Fibroblast of the aortic adventitia (primary cell): ENCODE measurements at places on chromosomes 12 and 14. TPM values are rescaled to one million over a fixed set of nuclear protein-coding genes. Genes with fewer than 3 reads are reported as not detected.

The CLEC2A gene
- not detected in 2 replicates for total RNA-seq

DNA sequence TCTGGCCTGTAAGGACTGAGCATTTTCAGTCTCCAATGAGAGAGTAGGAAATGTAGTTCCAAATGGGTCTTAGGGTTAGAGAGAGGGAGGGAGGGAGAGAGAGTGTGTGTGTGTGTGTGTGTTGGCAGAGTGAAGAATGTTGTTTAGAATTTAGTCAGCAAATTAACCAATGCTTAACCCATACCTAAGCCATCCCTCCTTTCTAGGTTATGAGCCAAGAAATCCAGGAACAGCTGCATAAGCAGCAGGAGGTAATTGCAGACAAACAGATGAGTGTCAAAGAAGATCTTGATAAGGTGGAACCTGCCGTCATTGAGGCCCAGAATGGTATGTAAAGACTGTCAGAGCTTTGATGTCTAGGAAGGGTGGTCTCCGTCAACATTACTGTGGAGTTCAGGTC, 56.9 kb downstream of the HSP90AA1 start:
- DNase-seq: peak; percentile 37

- no peak for DNase-seq
Observed at GRCh38 chr12:113525066-113525465, 53.4 kb upstream of the LHX5 start.

The CLBA1 gene
- total RNA-seq: 2.8 and 8.0 TPM in 2 replicates

The BDKRB1 gene
- total RNA-seq: 6.9 TPM in 1 of 2 replicates, not detected in the other

DNA sequence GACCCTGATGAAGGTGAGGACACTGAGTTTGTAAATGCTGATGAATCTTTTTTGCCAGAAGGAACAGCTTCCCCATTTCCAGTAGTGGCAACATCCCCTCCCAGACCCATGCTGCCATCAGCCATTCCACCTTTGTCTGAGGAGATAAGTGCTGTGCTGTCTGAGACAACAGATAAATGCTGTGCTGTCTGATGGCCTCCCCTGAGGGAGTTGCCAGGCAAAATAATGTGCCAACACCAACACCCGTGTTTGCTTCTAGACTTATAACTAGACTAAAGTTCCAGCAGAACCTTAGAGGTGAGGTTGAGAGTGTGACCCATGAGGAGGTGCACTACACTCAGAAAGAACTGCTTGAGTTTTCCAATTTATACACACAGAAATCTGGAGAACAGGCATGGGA, 349.5 kb downstream of the C12orf75 start:
- no peak for DNase-seq

DNA sequence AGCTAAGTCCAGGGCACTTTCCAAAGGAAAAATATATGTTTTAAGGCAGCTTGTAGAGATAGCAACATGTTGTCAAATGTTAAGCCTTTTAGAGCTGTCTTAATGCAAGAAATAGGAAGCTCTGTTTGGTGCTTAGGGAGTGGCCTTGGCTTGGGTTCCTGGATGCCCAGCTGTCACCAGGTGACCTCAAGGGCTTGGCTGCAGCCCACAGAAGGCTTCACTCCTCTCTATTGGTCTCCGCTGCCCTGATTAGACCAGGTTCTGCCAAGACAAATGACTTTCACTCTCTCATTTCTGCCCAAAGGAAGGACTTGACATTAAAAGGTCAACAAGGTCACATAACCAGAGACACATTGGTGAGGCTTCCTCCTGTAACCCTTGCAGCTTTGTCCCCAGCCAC, 76.8 kb downstream of the WSCD2 start:
- DNase-seq: no peak

GRCh38 chr14:89373185-89373584, 43.8 kb downstream of the FOXN3 start:
- DNase-seq: no peak

The TPH2 gene
- not detected in 2 replicates for total RNA-seq

The TRIM9 gene
- 0.49 and 1.6 TPM in 2 replicates for total RNA-seq

DNA sequence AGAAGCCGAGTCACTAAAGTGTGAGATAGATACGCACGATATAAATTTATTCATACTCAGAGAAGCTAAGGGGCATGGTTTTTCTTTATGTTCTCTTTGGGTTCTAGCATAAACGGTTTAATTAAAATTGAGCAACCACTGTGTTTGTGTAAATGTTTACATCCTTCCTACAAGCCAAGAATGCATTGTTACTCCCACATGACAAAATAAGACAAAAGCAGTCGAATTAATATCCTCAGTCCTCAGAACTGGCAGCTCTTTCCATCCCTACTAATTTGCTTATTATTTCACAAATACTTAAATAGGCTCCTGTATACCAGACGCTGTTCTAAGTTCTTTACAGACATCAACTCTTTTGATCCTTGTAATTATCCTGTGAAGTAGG, 32.0 kb downstream of the SSPN start:
- no peak for DNase-seq

The FAM186B gene
- 0.45 and 2.7 TPM in 2 replicates for total RNA-seq

DNA sequence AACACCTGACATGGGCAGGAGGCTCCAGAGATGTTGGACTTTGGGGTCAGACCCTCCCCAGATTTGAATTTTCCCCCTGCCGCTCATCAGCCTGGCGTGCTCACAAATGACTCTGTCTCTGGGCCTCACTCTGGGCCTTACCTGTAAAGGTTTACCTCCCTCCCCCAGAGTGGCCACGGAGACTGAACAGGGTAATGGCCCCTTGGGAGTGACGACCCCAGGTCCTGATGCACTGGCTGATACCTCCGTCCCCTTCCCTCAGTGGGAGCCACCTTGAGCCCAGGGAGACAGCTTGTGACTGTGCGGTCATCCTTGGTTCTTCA, 7.0 kb downstream of the SLC25A29 start:
- DNase-seq: no peak

The CAPS2 gene
- total RNA-seq: 12.9 and 18.1 TPM in 2 replicates

DNA sequence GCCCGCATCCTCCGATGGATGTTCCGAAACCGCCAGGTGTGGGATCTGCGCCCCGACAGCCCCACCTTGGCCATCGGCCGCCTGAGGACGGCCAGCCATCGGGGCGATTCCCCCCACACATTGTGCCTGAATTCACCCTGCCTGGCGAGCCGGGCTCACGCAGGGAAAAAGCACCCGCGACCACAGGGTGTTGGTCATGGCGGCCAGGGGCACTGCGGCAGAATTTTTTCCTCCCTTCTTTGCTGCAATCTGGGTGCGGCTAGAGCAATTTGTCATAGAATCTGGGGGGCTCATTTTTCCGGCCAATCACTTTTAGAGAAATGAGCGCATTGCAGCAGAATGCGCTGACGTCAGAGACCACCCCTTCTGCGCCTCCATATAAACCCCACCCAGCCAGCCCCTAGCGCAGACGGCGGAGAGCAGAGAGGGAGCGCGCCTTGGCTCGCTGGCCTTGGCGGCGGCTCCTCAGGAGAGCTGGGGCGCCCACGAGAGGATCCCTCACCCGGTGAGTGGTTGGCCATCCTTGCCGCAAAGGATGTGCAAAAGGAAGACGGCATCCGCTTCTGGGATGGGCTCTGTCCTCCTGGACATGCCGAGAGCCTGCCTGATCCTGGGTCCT, at the start of gene MEG3:
MEG3 (plus strand) TSS at position 406 of the 619 bp plus-strand sequence.
- peak; percentile 91 for DNase-seq
